ENCODE measurements at places on chromosomes 7 and 10.

DNA sequence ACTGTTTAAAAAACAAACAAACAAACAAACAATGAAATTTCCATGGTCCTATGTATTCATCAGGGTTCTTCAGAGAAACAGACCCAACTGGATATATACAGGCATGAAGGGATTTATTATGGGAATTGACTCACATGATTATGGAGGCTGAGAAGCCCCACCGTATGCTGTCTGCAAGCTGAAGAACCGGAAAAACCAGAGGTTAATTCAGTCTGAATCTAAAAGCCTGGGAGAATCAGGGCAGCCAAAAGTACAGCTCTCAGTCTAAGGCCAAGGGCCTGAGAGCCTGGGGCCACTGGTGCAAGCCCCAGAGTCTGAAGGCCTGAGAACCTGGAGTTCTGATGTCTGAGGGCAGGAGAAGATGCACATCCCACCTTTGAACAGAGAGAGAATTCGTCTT, 163.5 kb downstream of the MDFIC start:
- DNase-seq = no peak

- no peak for DNase-seq
Observed at GRCh38 chr7:99061001-99061776, 82.7 kb downstream of the SMURF1 start.

- DNase-seq = no peak
Observed at GRCh38 chr7:138873220-138873892, 75.4 kb upstream of the ATP6V0A4 start.

- peak; percentile 76 for DNase-seq
Observed at GRCh38 chr10:98425511-98426352, 10.8 kb upstream of the PYROXD2 start.

- no peak for DNase-seq
Observed at GRCh38 chr7:66668677-66669076, 40.0 kb downstream of the KCTD7 start.

DNA sequence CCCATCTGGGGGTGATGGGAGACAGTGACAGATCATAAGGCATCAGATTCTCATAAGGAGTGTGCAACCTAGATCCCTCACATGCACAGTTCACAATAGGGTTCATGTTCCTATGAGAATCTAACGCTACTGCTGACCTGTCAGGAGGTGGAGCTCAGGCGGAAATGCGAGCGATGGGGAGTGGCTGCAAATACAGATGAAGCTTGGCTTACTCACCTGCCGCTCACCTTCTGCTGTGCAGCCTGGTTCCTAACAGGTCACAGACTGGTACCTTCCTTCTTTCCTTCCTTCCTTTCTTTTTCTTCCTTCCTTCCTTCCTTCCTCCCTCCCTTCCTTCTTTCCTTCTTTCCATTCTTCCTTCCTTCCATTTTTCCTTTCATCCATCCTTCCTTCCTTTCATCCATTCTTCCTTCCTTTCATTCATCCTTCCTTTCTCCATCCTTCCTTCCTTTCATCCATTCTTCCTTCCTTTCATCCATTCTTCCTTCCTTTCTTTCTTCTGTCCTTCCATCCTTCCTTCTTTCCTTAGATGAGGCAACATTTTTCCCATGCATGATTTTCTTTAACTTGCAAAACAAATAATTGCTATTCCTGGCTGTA, 370.0 kb upstream of the AUTS2 start:
- DNase-seq = no peak

DNA sequence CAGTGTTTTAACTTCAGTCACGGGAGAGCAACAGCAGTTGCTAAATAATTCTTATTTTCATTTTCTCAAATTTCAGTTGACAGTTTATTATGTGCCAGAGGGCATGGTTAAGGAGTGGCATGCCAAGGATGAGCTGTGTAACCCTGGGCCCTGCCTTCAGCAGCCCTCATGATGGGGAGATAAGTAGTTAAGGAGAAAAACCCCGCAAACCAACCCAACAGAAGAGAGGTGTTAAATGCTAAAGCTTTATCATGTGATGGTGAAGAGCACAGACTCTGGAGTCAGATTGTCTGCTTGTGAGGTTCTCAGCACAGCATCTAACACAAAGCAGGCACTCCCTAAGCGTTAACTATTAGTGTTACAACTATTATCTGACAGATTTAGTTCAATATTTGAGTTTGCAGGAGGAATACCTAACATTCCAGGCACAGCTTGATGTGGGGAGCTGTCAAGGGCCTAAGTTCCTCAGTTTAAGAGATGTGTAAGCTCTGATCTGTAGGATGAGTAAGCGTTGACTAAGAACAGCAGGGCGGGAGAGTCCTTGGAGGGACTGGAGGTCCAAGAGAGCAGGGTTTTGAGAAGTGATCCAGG, 29.6 kb downstream of the STAM start:
- DNase-seq = peak; percentile 74

DNA sequence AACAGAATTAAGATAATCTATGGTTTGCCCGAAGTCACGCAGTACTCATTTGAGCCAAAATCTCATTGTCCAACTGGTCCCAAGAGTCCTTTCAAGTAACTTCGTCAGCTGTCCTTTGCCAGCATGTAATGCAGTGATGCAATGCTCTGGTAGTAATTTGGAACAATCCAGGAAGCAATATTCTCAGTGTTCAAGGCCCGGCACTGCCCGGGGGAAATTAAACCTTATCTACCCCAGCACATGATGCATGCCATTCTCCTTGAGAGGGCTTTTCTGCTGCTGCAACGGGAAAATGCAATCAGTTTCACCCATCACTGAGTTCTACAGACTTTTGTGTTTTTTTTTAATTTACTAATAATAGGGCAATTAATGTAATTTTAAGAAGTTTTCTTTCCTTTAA, 77.6 kb upstream of the NME8 start:
- no peak for DNase-seq

DNA sequence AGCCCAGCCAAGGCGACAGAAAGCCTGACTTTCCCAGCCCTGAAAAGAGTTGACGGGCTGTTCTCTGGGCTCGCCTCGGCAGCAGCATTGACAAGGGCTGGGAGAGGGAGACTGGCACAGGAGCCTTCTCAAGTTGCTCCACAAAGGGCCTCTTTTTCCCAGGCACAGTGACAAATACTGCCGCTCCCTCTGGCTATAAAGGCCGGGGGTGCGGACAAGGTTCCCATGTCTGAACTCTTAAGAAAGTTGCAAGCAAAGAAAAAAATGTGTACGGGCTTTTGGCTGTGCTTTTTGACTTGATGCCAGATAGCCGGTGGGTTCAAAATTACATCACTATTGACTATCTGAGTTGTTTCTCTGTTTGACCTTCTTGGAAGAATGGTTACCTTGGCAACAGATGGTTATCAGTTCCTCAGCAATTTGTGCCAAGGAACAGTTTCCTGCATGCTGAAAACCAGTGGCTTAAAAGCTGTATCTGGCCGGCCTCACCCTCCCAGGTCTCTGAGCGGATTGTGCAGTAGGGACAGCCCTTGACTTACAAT, 115.9 kb upstream of the EEPD1 start:
- no peak for DNase-seq

GRCh38 chr10:26291721-26292480, 75.3 kb downstream of the GAD2 start:
- no peak for DNase-seq

DNA sequence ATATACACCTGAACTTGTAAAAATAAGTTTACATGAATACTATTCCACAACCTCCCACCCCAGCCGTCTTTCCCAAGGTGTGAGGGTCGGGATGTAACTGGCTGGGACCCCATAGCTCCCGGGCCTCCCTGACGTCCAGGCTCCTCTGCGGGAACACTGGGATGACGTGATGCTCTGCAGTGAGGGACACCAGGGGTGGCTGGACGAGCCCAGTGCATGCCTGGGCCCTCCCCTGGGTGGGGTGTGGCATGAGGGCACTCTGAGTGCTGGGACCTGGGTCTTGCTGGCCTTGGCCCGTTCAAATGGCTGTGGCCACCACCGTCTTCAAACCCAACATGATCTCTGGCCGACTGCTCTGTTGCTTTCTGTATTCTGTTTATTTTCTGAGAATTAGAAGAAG, 182.4 kb downstream of the DNAJB6 start:
- DNase-seq = no peak

DNA sequence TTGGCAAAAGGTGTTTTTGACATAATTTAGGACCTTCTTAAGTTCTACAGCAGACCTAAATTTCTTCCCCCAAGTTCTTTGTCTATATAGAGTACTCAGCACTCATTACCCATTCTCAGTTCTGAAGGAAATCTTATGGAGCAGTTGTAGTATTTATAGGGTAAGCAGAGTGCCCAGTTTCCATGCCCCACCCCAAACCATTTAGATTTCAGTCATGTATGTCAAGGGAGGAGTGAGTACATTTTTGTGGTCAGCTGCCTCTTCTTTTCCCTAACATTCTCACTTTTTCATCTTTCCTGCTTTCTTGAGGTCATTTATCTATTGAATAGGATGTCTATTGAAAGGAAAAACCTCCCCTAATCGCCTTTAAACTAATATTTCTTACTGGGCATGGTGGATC, 83.3 kb downstream of the KAT6B start:
- no peak for DNase-seq

DNA sequence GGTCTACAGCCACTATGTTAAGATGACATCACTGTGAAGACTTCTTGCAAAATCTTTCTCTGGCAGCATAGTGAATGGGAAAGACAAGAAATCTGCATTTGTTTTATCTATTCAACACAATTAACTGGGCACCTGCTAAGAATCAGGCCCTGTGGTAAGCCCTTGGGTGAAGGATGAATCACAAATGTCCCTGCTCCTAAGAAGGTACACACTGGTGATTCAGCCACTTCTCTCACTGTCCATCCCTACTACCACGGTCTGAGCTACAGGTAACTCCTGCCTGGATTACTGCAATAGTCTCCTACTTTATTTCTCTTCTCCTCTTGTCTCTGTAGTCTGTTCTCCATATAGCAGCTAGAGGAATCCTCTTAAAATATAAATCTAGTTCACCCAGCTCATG, 116.1 kb downstream of the HIBADH start:
- no peak for DNase-seq

- DNase-seq = no peak
Observed at GRCh38 chr7:157518514-157519175, 181.8 kb downstream of the DNAJB6 start.

GRCh38 chr7:47953822-47954221, 5.6 kb upstream of the PKD1L1 start:
- DNase-seq = no peak

GRCh38 chr10:97445722-97446639, at the start of the genes EXOSC1 and ZDHHC16:
TSS of gene EXOSC1 (minus strand) at chr10:97446006. CDS start at chr10:97445985, 21 bp downstream.
TSS of gene ZDHHC16 (plus strand) at chr10:97446175. CDS start at chr10:97451676, 5,501 bp downstream.
- DNase-seq = peak; percentile 96

DNA sequence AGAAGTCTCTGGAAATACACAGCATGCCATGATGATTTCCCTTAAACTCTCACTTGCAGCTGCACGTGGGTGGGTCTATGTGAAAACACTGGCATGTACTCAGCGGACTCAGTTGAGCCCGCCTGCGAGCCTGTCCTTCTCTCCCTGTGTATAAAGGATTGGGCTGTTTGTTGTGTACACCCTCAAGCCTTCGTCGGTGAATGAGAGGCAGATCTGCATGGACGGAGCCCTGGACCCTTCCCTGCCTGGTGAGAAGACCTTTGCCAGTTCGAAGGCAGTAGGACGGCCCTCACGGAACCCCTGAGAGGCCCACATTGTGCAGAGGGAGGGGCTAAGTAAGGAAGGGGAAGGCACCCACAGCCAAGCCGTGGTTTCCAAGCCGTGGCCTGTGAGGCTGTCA, 121.2 kb downstream of the WDFY4 start:
- peak; percentile 29 for DNase-seq

DNA sequence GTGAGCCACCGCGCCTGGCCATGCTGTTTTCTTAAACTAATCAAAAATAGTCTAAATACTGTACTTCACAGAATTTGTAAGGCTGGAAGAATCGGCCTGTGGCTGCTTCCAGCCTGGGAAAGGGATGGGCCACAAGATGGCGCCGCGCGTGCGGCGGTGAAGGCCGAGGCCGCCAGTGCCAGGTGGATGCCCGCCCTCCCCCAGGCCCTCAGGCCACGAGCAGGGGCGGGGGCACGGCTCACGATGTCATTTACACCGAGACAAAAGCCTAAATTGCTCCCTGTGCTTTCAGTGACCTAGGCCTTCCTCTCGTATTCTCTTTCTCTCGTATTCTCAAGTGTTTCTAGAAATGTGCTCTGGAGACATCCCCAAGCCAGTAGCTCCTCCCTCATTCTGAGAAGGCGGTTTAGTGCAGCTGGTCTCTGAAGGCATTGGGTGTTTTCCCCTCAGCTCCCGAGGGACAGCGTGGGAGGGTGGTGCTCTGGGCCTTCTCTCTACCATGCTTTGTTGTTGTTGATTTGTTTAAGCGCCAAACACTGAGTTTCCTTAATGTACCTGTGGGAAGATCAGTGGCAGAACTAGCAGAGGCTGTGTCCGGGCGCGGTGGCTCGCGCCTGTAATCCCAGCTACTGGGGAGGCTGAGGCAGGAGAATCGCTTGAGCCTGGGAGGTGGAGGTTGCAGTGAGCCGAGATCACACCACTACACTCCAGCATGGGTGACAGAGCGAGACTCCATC, 68.4 kb downstream of the CDC123 start:
- peak; percentile 86 for DNase-seq

GRCh38 chr7:116128139-116128538, 82.2 kb upstream of the TES start:
- no peak for DNase-seq
